ENCODE measurements at places on chromosomes 16 and 17.

DNA sequence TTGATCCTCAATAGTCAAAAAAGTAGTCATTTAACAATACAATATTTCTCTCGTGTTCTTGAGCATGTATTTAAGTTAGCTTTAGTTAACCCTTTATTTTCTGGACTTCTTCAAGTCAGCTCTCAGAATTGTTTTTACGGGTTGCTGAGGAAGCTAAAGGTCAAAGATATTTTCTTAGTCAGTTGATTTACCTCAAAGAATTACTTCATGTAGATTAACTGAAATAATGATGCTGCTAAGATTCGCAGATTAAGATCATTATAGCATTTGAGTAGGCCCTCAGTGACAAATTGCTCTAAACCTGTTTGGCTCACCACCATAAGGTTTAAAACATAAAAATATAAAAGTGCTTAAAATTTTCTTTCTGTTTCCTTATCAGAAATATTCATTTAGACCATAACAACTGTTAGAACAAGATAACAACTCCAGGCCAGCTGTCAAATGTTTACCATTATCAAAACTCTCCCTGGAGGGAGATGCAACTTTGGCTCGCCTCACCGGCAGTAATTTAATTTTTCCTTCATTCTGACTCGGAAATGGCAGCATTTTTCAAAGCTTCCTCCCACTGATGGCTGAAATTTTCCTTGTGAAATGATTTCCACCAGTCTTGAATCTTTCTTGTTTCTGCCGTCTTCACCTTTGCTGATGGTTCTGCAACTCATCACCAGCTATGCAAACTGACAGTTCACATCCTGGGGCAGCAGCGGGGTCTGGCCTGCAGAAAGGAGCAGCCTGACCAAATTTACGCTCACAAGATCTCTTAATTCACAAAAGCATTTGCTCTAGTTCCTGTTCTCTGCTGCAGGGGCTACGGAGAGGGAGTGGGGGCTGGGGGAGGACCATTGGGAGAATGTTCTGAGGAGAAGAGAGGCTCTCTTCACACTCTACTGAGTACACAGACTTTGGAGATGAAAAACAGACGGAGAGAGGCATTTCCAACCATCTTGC, 254.8 kb upstream of the TBX2 start:
- no peak for DNase-seq

GRCh38 chr17:62562656-62563055, 64.8 kb upstream of the MRC2 start:
- DNase-seq = no peak

DNA sequence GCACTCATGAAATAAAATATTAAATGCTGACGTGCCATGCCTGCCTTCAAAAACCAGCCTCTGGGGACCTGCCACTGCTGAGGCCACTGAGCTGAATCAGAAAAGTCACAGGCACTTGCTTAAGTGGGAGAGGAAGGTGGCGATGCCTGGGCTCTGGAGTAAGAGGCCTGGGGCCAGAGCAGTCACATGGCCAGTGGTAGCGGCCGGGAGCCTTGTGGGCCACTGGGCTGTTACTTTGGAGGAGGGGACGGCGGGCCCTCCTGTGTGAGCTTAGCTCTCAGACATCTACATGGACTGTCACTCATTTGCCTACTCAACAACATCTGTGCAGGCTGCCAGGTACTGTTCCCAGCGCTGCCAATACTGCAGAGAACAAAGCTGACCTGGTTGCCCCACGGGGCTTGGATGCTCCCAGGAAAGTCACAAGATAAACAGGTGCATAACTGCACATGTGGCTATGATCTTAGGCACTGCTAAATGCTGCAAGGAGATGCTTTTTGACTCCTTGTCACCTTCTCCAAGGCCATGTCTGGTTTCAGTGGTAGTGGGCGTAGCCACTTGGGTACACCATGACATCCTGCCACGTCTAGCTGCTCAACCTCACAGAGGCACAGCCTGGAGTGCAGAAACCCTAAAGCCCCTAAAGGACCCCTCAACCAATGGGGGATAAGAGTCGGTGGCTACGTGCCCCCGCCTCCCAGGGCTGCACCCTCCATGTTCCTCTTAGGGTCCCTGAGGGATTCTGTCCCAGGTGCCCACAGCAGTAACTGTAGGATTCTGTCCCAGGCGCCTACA, 11.6 kb downstream of the COTL1 start:
- DNase-seq = no peak

GRCh38 chr16:46796764-46797269, 34.2 kb downstream of the C16orf87 start:
- DNase-seq = no peak

GRCh38 chr17:81536299-81537290, 8.4 kb downstream of the FSCN2 start:
- no peak for DNase-seq

DNA sequence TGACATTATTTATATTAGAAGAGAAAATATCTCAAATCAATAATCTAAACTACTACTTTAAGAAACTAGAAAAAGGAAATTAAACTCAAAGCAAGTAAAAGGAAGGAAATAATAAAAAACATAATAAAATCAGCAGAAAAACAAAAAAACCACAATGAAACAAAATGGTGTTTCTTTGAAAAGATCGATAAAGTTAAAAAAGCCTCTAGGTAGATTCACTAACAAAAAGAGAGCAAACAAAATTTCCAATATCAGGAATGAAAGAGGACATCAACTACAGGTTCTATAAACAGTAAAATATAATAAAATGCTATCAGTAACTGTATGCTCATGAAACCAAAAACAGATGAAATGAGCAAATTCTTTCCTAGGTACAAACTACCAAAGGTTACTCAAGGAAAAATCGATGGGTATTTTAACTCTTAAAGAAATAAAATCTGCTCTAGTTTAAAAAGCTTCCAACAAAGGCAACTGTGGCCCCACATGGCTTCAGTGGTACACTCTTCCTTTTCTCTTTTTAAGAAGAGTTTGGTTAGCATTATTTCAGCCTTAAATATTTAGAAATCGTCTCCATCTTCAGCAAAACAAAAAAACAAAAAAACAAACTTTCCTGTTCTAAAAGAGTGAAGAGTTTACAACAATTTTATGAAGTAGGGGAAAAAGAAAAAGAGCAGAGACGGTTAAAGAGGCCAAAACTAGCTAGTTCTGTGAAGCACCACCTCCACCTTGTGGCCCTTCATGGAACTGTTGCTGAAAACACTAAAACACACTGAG, 102.2 kb downstream of the TRIM37 start:
- DNase-seq = peak; percentile 22

DNA sequence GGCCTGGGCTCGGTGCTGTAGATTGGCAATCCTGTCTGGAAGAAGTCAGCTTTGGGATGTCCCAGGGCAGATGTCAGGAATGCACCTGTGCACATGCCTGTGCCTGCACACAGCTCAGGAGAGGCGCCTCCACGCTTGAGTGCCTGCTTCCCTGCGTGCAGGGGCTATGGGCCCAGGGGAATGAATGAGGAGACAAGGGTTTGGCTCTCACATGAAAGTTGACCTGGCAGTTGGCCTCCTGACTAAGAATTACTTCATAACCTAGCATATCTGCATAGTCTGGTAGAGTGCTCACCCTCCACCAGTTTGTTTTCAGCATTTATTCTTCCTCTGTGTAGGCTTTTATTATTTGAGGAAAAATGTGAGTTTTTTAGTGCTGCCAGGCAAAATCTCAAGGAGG, 50.0 kb downstream of the PLD6 start:
- DNase-seq = no peak

DNA sequence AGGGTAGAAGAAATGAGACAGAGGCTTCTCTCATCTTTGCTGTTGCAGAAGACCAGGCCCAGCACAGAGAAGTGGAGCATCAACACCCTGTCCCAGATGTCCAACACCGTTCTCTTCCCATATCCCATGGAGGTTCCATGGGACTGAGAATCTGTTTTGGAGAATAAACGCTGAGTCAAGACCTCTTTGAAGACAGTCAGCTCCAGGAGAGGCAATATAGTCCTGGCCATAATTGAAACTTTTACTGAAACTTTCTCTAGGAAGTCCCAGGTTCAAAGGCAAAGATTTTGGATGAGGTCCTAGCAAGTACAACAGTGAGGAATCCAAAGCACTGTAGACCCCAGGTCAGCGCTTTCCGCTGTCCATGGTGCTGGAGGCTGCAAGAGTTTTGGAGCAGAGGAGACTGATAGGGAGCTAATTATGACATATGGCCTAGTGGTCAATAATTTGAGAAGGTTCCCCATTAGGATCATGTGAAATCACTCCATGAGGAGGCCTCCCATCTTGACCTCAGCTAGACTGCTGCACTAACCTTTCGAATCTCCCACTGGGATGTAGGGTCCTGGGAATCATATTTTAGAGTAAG, 36.0 kb downstream of the OSBPL7 start:
- no peak for DNase-seq

DNA sequence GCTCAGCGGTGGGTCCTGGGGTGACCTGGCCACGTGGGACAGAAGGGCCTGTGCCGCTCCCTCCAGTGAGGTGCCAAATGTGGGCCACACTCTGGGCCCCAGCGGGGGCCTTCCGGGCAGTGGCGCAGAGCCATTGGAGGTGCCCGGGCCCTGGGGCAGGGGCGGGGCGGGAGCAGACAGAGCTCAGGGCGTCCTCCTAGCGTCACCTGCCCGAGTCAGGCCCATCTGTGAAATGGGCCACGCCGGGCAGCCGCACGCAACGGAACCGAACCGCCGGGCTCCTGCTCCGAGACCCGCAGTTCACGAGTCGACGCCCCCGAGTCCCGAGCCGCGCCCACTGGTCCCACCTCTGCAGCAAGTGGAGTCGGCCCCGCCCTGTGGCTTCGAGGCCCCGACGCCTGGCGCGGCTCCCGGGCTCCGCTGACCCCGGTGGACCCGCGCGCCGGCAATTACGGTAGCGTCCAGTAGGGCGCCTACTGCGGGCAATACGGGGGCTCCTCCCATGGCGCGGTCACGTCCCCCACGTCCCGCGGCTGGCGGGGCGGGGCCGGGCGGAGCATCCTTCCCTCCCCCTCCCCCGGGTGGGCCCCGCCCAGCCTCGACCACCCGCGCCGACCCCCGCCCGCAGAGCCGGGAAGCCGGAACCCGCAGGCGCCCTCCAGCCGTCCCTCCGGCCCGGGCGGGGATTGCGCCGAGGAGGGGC, 1.9 kb downstream of the SLC16A3 start:
- DNase-seq = no peak

GRCh38 chr16:75228143-75228976, 9.6 kb downstream of the CTRB1 start:
- no peak for DNase-seq

GRCh38 chr16:78794581-78795250, 695.3 kb downstream of the WWOX start:
- no peak for DNase-seq

DNA sequence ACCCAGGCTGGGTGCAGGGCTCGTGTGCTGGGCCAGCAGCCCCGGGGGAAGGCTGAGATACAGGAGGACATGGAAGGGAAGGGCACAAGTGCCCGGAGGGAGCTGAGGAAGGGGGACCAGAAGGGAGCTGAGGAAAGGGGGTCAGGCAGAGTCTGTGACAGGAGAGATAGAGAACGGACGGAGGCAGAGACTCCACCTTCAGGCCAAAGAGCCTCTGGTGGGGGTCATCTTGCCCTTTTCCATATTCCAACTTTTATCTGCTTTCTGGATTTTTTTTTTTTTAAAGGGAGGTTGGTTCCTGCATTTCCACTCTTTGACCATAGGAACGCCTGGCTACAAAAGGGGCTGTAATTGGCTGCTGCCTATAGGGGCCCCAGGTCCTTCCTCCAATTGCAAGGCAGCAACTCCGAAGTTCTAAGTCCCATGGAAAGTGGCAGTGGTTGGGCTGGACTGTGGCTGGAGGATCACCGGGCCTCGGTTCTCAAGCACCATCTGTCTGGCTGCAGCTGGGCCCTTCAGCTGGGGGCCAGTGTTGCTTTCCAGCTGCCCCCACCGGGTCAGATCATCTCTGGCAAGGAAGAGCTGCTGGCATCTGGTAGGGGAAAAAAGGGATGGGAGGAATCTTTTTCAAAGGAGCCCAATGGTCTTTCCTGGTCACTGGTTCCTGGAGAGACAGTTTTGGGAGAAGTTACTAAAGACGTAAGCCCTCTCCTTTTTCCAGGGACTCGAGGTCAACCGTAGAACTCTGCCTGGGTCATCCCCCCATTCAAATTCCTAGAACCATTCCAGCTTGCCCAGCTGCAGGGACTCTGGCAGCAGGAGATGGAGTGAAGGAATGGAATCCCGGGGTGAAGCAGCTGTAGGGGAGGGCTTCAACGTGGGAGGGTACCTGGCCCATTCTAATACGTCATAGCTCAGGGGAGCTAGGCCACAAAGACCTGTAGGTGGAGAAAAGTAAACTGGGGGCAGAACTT, 13.1 kb upstream of the MRPS23 start:
- no peak for DNase-seq

DNA sequence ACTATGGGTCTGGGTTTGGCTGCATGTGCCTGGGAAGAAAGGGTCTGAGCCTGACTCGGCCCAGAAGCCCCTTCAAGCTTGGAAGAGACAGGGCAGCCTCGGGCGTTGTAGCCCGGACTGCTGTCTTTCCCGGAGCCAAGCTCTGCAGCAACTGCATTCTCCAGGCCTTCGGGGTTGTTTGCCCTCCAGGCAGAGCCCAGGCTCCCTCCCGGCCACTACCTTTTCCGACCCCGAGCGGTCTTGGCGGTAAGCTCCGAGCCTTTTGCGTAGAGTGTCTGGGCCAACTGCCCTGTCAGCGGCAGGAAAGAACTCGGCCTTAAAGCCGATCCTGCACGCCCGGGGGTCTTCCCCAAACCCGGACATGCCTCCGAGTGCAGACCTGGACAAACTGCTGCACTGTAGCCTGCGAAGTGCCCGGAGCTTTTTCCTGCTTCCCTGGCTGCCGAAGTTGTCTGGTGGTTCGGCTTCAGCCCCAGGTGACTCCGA, 1.3 kb downstream of the LHX1 start:
- DNase-seq = no peak

DNA sequence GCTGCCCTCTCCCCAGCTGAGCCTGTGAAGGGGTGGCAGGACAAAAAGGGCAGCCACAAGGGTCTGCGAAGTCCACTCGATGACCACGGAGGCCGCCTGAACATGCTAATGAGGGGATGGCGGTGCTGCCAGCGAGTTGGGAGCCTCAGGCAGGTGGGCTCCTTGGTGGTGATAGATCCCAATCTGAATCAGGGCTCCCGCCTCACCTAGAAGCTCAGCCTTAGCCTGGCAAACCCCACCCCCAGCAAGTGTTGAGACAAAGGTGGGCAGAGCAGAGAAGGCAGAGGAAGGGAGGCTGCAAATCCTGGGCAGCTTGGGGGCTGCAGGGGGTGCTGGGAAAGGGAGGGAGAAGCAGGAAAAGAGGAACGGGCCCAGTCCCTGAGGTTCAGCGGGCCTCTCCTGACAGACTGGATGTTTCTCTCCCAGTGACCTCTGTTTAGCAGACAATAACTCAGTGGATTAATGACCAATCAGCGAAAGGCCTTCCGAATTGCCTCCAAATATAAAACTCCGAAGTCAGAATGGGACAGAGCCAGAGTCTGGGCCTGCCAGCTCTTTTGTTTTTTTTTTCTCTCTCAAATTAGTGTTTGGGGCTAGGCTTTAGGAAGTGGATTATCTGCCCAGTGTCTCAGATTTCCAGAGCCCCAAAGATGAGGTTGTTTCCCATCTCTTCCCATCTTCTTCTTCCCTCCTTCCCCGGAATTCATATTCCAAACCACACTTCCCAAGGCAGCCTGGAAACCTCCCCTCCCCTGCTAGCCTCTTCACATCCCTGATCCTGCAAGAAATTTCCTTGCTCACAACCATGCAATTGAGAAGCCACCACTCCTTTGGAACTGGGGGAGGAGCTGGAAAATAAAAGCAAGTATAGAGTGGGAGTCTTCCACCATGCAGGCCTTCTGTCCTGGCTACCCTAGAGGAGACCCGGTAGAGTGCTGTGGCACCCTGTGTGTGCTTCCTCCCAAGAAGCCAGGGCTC, 15.2 kb upstream of the HOXB2 start:
- DNase-seq = no peak

Data from stimulated activated CD8-positive, alpha-beta memory T cell treated with anti-CD3 and anti-CD28 coated beads, Interleukin-15, amount 100 ng/mL, for 4 hours (primary cell).